ENCODE measurements at places on chromosomes 4 and X.
A peak's percentile ranks its signal among the peaks of the same experiment; 100 is the strongest.

DNA sequence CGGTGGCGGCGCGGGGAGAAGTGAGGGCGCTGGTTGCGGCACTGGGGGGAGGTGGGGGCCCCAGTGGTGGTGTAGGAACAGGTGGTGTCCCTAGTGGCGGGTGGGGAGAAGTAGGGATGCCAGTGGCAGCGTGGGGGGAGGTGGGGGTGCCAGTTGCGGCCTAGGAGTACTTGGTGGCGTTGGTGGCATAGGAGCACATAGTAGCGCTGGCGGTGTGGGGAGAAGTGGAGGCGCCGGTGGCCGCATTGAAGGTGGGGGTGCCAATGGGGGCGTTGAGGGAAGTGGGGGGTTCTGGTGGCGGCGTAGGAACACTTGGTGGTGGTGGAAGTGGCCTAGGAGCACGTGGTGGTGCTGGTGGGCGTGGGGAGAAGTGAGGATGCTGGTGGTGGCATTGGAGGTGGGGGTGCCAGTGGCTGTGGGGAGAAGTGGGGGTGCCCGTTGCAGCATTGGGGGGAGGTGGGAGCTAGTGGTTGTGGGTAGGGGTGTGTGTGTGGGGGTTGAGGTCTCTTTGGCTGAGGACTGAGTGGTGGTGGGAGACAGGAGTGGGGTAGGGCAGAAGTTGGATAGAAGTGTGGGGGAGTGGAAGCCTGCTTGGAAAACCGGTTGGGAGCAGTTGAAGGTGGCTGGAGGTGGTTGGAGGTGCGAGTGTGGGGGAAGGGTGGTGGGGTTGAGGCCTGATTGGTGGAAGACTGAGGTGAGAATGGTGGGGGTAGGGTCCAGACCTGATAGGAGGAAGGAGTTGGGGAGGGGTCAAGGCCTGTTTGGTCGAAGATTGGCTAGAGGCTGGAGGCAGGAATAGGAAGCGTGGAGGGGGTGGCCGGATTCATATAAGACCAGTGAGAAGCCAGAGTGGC is 1.1 kb downstream of the GCNA start:
- DNase-seq, result no peak

DNA sequence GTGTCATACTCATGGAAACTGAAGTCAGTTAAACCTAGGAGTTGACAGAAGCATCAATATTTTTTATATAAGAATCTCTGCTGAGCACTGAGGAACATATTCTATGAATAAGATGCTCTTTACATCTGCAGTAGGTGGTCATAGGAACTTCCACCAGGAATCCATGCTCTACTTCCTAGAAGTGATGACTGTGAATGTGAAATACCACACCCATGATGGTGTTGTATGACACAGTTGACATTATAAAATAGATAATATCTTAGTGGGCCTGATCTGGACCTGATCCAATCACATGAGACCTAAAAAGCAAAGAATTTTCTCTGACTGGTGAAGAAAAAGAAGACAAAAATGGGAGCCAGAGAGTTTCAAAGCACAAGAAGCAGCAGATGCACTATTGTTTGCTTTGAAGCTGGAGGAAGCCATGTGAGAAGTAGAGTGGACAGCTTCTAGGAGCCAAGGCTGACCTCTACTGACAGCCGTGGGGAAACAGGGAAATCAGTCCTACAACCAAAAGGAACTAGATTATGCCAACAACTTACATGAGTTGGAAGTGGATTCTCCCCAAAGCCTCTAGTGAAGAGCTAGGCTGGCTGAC is 68.6 kb upstream of the HS3ST1 start:
- DNase-seq, result no peak

DNA sequence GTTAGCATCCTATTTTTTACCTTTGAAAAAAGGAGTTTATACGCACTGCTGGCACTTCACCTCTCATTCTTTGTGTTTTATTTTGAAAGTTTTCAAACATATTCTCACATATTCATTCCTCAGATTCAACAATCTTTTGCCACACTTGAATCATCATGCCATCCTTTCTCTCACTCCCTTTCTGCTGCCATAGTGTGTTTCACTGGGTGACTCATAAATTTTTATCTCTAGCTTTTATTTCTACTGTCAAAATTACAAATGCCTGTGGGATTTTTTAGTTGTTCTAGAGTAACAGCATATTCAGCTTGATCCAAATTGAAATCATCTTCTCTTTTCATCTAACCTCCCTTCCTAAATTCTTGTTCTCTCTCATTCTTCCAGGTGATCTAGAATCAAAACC is 28.0 kb downstream of the MFSD8 start:
- DNase-seq, result no peak

- DNase-seq, result no peak
Measured at GRCh38 chr4:6338175-6338950, 68.7 kb downstream of the WFS1 start.

DNA sequence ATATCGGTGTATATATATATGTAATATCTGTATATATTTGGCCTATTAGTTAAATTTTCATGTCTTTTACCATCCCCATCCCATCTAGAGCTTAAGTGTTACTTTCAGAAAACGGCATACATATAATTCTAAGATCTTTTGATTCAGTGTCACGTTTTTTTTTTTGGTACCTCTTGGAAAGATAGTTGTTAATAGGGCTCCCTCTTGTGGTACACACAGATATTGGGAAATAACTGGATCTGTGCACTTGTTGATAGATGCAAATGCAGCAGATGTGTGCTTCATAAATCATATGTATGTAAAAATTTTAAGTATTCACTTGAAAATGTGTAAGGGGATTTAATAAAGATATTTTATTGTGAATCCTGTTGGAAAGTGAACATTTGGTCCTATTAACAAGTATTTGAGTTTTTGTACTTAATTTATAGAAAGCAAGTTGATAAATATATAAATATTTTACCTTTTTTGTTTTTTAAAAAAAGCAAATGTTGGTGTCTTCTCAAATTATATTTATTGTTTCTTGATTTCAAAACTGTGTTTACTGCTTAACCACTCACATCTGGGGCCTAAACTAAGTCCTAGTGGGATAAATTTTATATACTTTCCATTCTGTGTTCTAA is 74.7 kb downstream of the PAQR3 start:
- peak; percentile 22 for DNase-seq

- DNase-seq, result no peak
Measured at GRCh38 chr4:7632341-7632740, 197.6 kb upstream of the PSAPL1 start.

DNA sequence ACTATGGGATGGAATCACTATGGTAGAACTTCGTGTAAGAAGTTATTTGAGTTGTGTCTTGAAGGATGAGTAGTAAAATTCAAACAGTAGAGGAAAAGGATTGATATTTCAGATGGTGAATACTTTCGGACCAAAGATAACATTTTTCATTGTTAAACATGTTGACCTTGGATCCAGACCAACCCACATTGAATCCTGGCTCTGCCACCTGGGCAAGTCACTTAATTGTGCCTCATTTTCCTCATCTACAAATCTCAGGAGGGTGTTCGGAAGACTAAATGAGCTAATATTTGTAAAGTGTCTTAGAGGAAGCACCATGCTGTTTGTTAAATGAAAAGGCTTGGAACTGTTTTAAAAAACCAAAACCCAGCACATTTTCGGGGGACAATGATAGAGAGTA is 1.4 kb upstream of the AIFM1 start:
- no peak for DNase-seq

DNA sequence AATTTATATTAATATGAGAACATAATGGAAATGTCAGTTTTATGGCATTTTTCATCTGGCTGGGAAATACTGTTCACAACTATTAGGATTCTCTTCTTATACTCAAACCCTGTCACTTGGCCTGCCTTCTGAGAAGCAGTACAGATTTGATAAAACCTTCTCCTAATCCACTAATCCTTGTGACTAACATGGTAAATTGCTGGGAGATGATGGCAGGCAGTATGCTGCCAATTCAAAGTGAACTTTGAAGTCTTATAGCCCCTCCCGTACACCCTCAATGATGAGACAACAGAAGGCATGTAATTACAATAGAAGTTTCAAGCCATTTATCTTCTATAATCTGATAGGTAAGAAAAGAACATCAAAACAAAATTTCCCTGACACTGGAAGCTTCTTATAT is 36.9 kb downstream of the PAQR3 start:
- DNase-seq, result no peak

- no peak for DNase-seq
Measured at GRCh38 chrX:132561974-132562373, 73.1 kb upstream of the MBNL3 start.

DNA sequence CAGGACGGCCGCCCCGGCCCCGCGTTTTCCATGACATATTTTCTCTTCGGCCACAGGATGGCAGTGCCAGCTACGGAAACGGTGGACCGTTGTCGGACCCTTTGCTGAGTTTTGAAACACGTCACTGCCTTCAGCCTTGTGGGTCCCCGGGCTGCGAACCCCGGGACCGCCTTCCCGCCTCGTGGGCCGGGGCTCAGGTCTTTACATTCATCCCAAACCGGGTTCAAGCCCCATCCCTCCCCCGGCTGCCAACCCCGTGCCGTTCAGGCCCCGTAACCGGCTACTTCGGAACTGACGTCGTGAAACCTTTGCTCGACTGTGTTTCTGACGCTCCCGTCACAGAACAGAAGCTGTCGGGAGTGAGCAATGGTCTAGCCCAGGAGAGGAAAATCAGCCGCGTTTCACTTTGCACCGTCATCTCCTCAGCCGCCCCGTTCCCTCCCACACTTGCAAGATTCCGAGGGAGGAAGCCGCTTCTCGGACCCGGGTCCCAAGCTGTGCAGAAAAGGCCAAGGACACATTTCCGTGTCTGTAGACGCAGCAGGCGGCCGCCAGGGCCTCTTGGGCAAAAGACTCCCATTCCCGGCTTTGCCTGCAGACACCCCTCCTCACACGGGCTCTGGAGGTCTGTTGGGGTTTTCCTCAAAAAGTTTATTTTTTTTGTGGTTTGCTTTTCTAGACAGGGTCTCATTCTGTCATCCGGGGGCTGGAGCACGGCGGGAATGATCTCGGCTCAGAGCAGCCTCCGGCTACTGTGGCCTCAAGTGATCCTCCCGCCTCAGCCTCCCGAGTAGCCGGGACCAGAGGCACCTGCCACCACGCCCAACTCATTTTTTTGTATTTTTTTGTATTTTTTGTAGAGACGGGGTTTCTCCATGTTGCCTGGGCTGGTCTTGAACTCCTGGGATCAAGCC is 41.4 kb upstream of the PPP2R3B start:
- no peak for DNase-seq

DNA sequence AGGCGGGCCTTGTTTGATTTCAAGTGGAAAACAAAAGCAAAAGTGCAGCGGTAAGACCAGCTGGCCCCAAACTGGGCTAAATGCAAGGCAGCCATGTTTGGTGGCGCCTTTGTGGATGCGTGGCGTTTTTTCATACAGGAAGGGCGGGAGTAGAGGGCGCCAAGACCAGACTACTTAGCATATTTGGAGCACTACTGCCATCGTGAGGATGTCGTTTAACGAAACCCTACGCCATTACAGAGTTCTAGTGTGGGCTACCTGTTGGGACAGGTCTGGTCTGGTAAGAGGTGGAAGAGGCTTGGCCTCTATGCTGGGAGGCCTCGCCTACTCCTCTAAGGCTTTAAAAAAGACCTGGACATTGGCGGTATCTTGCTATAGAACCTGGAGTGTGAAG is 230.7 kb upstream of the STK26 start:
- DNase-seq, result no peak

DNA sequence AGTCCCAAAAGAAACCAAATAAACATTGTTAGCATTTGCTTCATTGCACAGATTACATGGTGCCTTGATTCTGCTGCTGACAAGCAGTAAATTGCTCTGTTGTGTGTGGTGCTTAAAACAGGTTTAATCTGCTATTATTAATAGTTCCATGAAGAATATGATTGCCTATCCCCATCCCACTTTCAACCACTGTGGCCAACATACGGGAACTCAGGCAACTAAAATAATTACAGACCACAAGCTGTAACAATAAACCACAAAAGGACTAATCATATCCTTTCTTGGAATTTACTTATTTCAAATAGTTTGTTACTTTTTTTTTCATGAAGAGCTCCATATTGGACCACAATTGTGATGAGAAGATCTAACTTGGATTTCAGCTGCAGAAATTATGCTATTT is 131.5 kb downstream of the PACRGL start:
- no peak for DNase-seq

DNA sequence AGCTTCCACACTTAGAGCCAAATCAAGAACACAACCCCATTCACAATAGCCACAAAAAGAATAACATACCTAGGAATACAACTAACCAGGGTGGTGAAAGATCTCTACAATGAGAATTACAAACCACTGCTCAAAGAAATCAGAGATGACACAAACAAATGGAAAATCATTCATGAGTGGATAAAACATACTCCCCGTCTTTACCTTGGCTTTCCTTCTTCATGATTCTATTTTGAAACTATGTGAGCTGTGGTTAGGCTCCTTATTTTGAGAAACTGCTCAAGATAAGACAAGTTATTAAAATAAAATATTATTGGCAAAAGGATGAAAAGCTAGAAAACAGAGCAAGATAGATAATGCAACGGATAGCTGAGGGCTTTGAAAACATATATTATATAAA is 598.1 kb upstream of the FAT1 start:
- DNase-seq, result no peak

- DNase-seq, result no peak
Measured at GRCh38 chrX:27917713-27918500, 63.3 kb downstream of the DCAF8L1 start.

GRCh38 chrX:66021401-66021764 is 18.5 kb downstream of the VSIG4 start:
- no peak for DNase-seq

DNA sequence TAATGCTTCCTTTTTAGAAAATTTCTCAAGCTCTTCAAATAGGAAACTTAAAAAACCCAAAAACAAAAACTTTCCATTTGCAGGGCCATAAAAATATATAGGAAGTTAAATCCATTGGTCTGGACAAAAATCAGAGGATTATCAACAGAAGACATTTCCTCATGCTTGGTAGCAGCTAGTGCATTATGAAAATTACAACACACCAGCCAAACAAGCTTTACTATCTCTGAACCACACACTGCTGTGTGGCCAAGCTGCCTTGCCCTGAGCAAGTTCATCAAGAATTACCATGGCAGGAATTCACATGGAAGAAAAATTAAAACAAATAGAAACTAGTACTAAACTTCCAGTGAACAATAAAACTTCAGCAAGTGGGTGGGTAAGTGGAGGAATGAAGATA is 3.6 kb downstream of the USP46 start:
- no peak for DNase-seq

- DNase-seq, result no peak
Measured at GRCh38 chr4:38857354-38858096, 908 bp upstream of the TLR6 start.

GRCh38 chrX:110044346-110045249 is 41.7 kb downstream of the TMEM164 start:
- DNase-seq, result no peak

- no peak for DNase-seq
Measured at GRCh38 chr4:67755974-67756373, 1.8 kb upstream of the GNRHR start.

GRCh38 chr4:37666625-37667071 is 19.5 kb downstream of the RELL1 start:
- no peak for DNase-seq

- DNase-seq, result no peak
Measured at GRCh38 chr4:15455290-15455689, 14.4 kb upstream of the CC2D2A start.

Data from iPS DF 6.9 (cell line).